ENCODE measurements at places on chromosomes 1 and 21.

DNA sequence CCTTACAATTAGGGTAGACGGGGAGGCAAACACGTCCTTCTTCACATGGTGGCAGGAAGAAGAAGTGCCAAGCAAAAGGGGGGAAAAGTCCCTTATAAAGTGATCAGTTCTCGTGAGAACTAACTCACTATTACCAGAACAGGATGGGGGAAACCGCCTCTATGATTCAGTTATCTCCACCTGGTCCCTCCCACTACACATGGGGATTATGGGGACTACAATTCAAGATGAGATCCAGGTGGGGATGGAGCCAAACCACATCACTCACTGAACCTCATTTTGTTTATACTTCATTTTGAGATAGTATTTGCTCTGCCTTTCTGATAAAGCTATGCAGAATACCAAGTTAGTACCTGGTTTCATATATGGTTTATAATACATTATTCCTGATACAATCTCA lies 26.5 kb downstream of the APP start:
- no peak for DNase-seq

- no peak for DNase-seq
Observed at GRCh38 chr1:157154940-157155514, 16.8 kb upstream of the ETV3 start.

DNA sequence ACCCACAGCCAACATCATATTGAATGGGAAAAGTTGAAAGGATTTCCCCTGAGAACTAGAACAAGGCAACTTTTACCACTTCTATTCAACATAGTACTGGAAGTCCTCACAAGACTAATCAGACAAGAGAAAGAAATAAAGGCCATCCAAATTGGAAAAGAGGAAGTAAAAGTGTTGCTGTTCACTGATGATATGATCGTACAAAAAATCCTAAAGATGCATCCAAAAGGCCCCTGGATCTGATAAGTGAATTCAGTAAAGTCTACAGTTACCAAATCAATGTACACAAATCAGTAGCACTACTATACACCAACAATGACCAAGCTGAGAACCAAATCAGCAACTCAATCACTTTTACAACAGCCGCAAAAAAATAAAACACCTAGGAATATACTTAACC lies 28.3 kb downstream of the RAB3GAP2 start:
- no peak for DNase-seq

GRCh38 chr1:17688217-17688810 lies 66.8 kb upstream of the ACTL8 start:
- DNase-seq: no peak

GRCh38 chr1:119318466-119319309 lies 49.9 kb upstream of the HAO2 start:
- no peak for DNase-seq

DNA sequence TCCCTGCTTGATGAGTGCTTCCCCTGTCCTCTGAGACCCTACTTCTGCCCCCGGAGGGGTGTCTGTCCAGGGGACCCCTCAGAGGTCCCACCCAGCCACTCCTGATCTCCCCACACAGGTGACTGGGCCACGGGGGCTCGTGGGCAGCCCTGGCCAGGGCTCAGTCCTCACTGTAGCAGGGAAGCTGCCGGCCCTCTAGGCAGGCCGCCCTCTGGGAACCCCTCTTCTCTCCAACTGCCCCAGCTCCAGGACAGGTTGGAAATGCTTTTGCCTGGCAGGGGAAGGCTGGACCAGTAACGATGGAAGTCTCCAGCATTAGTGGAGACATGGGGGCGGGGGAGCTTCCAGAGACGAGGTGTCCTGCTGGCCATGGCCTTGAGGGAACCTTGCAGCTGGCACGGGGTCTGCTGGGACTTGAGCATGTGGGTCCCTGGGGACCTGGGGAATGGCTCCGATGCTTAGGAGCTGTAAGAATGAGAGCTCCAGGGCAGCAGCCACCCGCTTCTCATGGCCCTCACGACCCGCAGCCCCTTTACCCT lies 3.1 kb upstream of the FNDC10 start:
- no peak for DNase-seq

DNA sequence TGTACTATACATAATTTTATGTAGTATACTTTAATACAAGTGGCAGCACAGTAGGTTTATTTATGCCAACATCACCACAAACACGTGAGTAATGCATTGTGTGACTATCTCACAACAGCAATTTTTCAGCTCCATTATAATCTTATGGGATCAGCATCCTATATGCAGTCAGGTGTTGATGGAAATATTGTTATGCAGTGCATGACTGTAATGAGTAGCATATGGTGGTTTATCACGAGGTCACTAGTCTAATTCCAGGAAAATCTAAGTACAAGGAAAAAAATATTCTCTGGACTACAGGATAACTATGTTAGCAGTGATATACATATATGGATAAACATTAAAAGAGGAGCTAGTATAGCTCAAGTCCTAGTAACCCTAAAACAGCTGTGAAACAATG lies 69.0 kb downstream of the ATP1B1 start:
- DNase-seq: no peak

DNA sequence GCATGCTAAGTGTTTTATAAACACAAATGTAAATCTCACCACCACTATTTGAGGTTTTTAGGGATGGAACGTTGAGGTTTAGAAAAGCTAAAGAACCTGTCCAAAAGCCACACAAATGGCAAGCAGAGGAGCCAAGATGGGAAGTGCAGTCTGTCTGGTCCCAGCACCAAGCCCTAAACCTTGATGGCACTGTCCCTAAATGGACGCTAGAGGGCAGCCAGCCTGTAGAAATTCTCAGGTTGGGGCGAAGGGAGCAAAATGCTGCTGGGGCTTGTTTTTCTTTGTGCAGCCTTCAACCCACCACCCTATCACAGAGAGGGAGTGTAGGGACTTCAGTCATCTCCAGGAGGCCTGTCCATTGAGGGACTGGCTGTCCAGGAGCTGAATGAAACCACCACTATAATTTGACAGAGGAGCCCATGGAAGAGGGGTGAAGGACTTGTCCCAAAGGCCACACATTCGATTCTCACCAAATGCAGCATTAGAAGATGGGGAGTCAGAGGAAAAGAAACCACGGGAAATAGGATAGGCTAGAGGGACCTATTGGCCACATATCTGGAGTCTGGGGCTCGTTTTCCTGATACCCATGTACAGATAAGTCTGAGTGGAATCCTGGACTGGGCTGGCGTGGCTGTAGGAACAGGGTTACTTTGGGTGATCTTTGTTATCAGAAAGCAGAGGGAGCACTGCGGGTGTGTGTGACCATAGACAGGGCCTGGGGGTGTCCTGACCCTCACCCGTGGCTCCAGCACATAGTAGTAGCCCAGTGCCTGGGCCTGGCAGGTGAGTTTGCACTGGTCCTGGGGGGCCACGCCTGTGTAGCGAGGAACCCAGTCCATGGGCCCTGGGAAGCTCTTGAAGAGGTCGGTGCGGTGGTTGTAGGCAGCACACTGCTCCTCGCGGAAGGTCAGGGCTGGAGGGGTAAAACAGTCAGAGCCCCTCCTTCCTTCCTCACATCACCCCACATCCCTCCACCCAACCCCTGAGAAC lies 6.1 kb downstream of the ADAMTS4 start:
- DNase-seq: peak; percentile 66

Data from DMS79 treated with DMSO at 0.1 percent for 48 hours (cell line).